ENCODE measurements at places on chromosomes 16 and 17.

GRCh38 chr16:56203052-56203451 lies 11.8 kb downstream of the GNAO1 start:
- DNase-seq, result peak; percentile 54

GRCh38 chr16:90083139-90083538 lies 6.0 kb upstream of the PRDM7 start:
- DNase-seq, result no peak

- DNase-seq, result no peak
Observed at GRCh38 chr16:53043986-53044601, 8.6 kb downstream of the CHD9NB start.

DNA sequence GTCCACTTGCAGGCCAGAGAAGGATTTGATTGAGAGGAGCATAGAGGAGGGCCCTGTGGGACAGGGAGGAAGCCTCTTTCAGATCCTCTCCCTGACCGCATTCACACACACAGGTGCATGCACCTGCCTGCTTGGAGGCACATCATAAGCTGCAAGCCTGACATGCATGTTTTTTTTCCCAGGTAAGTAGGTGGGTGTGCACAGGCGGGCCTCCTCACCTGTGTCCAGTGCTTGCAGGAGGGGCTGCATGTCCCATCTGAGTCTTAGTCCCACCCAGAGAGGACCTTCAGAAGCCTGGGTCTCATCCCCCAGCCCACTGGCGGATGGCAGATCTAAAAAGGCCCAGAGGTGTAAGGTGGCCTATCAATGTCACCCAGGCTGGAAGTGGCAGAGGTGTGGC lies 130.8 kb downstream of the TMEM132E start:
- DNase-seq, result no peak

GRCh38 chr17:35052241-35052610 lies 11.3 kb downstream of the RFFL start:
- DNase-seq, result peak; percentile 68

DNA sequence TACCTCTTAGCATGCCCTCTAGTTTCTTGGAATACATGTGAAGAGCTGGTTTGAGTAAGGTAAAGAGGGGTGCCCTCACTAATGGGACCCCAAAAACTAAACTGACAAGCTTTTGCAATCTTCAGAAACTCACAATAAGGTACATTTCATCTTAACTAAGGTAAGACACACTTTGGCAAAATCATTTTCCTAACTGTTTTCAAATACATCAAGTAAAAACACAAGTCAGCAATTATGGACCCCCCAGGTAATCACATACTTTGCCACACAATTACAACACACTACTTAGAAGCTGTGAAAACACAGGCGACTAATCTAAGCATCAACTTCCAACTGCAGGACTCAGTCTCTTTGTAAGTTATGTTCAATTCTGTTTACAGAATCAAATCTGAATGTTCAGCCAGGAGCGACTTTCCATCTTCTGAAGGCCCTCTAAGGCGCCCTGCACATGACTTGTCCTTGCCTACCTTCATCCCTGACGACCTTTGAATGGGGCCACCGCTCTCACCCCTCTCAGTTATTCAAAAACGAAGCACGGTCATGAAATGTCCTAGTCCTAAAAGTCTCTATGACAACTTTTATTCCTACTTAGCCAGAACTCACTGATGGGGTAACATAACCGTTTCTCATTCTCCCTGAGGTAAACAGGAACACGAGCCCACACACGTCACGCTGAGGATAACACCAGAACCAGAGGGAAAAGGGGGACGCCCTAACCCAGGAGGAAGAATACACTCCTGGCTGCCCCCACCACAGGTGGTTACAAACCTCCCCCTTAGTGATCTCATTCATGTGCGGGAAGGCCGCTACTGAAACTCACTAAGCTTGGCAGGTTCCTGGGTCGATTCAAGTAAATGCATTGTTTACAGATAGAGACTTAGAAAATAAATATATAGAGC lies 5.5 kb downstream of the CREBBP start:
- no peak for DNase-seq

DNA sequence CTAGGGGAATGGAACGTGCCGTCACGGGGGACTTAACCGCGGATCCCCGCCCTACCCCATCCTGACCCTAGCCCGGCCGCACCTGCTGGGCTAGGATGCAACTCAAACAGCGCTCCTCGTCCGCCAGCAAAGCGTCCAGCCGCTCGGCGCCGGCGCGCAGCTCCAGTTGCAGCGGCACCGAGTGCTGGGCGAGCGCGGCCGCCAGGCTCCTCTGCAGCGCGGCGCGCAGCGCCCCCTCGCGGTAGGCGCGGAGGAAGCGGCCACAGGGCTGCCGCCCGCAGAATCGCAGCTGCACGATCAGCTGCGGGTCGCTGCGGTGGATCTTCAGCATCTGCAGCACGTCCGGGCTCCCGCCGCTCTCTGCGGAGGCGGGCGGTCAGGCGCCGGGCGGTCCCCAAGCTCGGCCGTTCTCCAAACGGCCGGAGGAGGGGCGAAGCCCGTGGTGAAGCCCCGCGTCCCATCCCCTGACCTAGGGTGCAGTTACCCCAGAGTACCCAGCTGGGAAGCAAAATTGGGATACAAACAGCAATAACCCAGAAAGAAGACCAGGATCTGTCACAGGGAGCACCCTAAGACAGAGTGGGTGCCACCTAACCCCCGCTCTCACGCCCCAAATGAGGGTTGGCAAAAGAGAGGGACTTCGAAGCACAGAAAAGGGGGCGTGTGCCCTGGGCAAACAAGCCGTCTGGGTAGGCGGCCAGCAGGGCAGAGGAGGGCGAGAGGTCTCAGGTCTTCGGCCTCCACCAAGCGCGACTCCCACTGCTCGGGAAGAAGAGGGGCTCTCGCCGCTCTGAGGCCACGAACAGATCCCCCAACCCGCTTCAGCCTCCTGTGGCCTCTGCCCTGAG lies 4.2 kb downstream of the TRADD start:
- peak; percentile 79 for DNase-seq

DNA sequence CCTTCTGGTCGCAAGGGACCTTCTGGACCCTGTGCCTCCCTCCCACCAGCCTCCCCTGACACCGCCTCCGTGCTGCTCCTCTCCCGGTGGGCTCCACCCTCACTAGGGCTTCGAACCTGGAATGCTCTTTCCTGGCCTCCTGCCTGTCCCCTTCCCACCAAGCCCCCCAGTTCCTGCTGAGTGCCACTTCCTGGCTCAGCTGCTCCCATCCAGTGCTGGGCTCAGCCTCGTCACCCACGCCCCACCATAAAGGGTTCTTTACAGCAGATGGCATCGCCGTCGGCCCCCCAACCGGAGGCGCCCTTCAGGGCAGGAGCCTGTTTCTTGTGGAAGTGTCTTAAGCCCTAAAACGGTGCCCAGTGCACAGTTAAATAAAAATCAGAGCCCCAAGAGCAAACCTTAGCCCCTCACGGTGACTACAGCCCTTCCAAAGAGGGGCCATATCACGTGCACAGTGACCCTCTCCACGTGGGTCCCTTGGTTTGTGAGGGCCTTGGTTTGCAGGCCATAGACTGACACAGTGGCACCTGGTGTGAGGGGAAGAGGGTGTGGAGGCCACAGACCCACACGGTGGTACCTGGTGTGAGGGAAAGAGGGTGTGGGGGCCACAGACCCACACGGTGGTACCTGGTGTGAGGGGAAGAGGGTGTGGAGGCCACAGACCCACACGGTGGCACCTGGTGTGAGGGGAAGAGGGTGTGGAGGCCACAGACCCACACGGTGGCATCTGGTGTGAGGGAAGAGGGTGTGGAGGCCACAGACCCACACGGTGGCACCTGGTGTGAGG lies 111.4 kb downstream of the METRNL start:
- no peak for DNase-seq

GRCh38 chr16:84369938-84370627 lies 1.7 kb downstream of the ATP2C2 start:
- no peak for DNase-seq

- DNase-seq, result peak; percentile 46
Observed at GRCh38 chr16:51971184-51971583, 575.8 kb downstream of the TOX3 start.

GRCh38 chr17:34579979-34580684 lies 750 bp downstream of the TMEM132E start:
- peak; percentile 3 for DNase-seq

DNA sequence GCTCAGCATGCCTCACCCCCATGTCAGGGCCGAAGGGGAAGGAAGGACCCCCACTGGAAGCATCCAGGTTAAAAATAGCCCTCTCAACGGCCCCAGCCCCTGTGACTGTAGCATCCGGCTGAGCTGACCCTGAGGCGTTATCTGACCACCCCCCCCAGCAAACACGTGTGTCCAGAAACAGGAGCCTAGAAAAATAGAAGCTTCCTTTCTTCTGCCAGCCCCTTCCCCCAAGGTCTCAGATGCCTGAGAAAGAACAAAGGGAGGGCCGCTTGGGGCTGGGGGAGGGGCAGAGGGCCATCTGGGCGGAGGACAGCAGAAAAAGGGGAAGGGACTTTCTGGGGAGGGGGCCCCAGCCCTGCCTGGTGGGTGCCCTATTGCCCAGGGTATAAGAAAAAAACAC lies 55.8 kb downstream of the ACTG1 start:
- no peak for DNase-seq

DNA sequence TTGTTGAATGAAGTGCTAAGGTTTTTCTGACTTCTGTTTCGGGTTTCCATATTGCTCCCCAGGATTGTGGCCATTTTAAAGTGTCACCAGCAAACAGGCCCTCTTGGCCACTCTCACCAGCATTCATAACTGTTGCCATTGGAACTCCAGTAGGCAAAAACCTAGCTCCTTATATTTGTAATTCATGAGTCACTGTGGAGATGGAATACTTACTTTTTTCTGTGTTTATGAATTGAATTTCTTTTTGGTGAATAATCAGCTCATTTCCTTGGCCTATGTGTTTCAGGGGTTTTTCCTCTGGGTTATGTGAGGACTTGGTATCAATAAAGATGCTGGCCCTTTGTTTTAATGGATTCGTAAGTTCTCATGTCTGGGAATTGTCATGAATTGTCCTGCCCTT lies 255.1 kb downstream of the SNX29 start:
- DNase-seq, result peak; percentile 90

DNA sequence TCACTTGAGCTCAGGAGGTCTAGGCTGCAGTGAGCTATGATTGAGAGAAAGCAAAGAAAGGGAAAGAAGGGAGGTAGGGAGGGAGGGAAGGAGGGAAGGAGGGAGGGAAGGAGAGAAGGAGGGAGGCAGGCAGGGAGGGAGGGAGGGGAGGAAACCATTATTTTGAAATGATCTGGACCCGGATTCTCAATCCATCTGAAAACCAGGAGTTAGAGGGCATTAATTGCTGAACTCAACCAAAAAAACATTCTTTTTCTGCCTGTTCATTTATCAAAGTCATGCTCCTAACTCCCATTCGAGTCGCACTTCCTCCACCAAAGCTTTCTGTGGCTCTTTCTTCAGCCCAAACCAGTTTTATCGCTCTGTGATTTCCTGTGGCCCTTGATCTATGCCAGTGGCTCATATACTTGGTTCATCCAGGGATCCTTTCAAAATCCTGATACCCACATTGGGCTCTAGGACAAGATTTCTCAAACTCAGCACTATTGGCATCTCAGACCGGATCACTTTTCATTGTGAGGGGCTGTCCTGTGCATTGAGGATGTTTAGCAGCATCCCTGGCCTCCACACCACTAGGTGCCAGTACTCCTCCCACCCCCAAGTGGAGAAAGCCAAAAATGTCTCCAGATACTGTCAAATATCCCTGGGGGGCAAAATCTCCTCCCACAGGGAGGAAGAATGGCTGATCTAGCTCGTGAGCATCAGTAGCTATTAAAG lies 38.2 kb downstream of the CMTM4 start:
- DNase-seq, result no peak

GRCh38 chr16:57146735-57147134 lies 39.1 kb downstream of the PSME3IP1 start:
- DNase-seq, result peak; percentile 42

DNA sequence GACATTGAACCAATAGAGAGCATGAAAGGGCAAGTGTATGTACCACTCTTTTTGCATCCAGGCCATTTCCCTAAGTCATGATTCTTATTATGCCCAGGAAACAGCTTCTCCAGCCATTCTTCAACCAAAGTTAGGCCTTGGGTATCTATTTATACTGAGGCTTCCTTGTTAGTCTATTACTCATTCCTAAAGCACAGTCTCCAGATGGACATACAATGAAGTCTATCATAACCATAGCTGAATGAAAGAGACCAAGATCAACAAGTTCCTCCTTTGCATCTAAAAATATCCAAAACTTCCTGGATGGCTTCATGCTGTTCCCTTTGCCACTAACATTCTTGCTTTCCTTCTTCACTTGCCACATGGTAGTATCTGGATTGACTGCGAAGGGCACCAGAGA lies 265.9 kb downstream of the CDH8 start:
- no peak for DNase-seq

DNA sequence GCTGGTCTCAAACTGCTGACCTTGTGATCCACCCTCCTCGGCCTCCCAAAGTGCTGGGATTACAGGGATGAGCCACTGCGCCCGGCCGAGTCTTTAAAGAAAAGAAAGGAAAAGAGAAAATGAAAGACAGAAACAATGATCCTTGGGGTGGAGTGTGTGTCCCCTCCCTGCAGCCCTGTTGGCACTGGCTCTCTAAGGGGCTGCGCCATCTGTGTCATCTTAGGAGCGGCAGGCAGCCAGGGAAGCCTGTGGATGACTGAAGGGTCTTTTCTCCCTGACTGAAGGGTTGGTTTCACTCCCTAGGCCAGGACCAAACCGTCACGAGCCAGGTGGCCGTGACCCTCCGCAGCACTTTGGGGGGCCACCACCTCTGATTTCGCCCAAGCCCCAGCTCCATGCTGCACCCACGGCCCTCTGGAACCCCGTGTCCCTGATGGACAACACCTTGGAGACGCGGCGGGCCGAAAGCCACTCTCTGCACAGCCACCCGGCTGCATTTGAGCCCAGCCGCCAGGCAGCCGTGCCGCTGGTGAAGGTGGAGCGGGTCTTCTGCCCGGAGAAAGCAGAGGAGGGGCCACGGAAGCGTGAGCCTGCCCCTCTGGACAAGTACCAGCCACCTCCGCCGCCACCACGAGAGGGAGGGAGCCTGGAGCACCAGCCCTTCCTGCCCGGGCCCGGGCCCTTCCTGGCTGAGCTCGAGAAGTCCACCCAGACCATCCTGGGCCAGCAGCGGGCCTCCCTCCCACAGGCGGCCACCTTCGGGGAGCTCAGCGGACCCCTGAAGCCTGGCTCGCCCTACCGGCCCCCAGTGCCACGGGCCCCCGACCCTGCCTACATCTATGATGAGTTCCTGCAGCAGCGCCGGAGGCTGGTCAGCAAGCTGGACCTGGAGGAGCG lies 27.7 kb downstream of the GINS2 start:
- DNase-seq, result no peak

All from ELR (cell line).